Epithelial cell of umbilical artery (primary cell): ENCODE measurements at places on chromosomes 1 and 21. TPM values are rescaled to one million over a fixed set of nuclear protein-coding genes. Genes with fewer than 3 reads are reported as not detected.

Gene TMEM234
- 9.1 and 11.1 TPM in 2 replicates for total RNA-seq

Gene ECM1
- 0.32 and 0.46 TPM in 2 replicates for total RNA-seq

Gene MPZ
- total RNA-seq: 0.15 and 0.32 TPM in 2 replicates

Gene HNRNPCL4
- not detected in 2 replicates for total RNA-seq

Gene LAMC2
- 9.3 and 13.0 TPM in 2 replicates for total RNA-seq

Gene S100A10
- total RNA-seq: 109 and 122 TPM in 2 replicates

Gene GNG12
- total RNA-seq: 143 and 203 TPM in 2 replicates

Gene C1orf74
- 2.9 and 4.1 TPM in 2 replicates for total RNA-seq

Gene RHD
- total RNA-seq: not detected in 2 replicates

Gene CCDC185
- under 0.01 TPM in 1 of 2 replicates, not detected in the other for total RNA-seq

Gene CITED4
- 5.5 and 16.4 TPM in 2 replicates for total RNA-seq

Gene FAM229A
- total RNA-seq: 0.32 and 0.61 TPM in 2 replicates

Gene CELA2A
- not detected in 2 replicates for total RNA-seq

Gene COL6A1
- 14.0 and 17.8 TPM in 2 replicates for total RNA-seq

Gene TNNI3K
- 0.32 TPM in 1 of 2 replicates, not detected in the other for total RNA-seq

Gene CASZ1
- total RNA-seq: 0.65 and 1.7 TPM in 2 replicates

Gene HES5
- total RNA-seq: not detected in 2 replicates

Gene LDLRAD2
- not detected in 2 replicates for total RNA-seq

Gene COP1
- 65.7 and 68.5 TPM in 2 replicates for total RNA-seq

Gene LCE1F
- total RNA-seq: not detected in 2 replicates

Gene KRTAP19-1
- not detected in 2 replicates for total RNA-seq

Gene PTGFRN
- 47.0 and 71.8 TPM in 2 replicates for total RNA-seq

Gene FABP3
- 1.3 and 9.0 TPM in 2 replicates for total RNA-seq

Gene LMOD1
- under 0.01 and 0.15 TPM in 2 replicates for total RNA-seq

Gene LRRC38
- not detected in 2 replicates for total RNA-seq

Gene CRP
- total RNA-seq: 0.32 TPM in 1 of 2 replicates, not detected in the other

Gene ATG4C
- 6.8 and 10.2 TPM in 2 replicates for total RNA-seq

Gene GBP1
- 19.2 and 69.3 TPM in 2 replicates for total RNA-seq

Gene CAPZB
- 107 and 118 TPM in 2 replicates for total RNA-seq

Gene TEX38
- total RNA-seq: not detected in 2 replicates

Gene TMEM81
- total RNA-seq: 0.97 and 1.4 TPM in 2 replicates

Gene TRABD2B
- total RNA-seq: not detected in 2 replicates

Gene LEMD1
- total RNA-seq: not detected in 2 replicates

Gene TINAGL1
- total RNA-seq: 443 and 581 TPM in 2 replicates

Gene TTC24
- not detected in 2 replicates for total RNA-seq
